ENCODE measurements at places on chromosomes 5 and 9.

- no peak for DNase-seq
Measured at GRCh38 chr5:14252793-14253192, 109.7 kb downstream of the TRIO start.

GRCh38 chr5:74059706-74060105 is 433.7 kb downstream of the ARHGEF28 start:
- no peak for DNase-seq

DNA sequence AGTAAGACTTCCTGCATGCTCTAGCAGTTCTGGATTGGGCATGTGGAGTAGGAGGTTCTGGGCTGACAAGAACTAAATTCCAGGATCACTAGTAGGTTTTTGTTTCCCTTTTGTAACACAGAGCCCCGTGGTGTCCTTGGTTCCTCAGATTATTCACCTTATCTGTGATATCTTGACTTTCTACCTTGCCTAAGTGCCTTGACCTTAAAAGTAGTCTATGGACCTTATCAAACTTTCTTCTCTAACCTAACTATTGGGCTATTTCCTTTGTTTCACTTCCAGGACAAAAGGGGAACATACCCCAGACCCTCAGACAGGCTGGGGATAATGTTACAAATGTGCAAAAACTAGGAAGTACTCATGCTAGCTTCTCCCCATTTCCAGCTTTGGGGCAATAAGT is 595.3 kb downstream of the PSAT1 start:
- DNase-seq = no peak

DNA sequence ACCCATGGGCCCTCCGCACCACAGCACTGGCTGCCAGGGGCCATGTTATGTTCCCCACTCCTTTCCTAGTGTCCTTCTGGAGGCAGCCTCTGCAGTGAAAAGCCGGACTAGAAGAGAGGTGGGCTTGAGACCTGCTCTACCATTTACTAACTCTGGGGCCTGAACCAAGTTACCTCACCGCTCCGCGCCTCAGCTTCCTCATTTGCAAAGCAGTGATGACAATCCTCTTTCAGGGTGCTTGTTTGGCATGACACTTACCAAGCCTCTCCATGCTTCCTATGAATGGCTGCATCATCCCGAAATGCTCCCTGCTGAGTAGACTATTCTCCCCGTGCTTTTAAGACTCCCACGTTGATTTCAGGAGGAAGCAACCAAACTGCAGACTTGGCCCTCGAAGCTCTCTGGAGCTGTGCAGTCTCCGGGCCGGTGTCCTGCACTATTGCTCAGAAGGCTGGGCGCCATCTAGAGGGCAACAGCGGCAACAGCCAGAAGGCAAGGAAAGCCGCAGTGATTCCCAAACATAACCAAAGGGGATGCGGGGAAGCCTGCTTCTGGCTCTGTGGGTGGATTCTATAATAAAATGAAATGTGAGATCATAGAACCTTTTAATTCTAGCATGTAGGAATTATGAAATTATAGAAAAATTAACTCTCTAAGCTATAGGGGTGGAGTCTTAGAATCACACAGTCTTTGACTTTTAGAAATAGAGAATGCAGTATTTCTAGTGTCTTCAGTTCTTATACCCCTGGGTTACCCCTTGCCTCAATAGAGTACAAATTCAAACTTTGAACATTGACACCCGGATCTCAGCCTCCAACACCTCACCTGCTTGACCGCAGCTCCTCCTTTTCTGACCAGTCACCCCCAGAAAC is 599.8 kb upstream of the BRINP1 start:
- peak; percentile 45 for DNase-seq

- DNase-seq = no peak
Measured at GRCh38 chr9:25864509-25864908, 186.3 kb upstream of the TUSC1 start.

GRCh38 chr9:88811511-88811910 is 179.8 kb upstream of the S1PR3 start:
- no peak for DNase-seq
